Suppressor macrophage treated with lipopolysaccharide for 4 hours (primary cell): ENCODE measurements at places on chromosomes 3 and 15.
A peak's percentile ranks its signal among the peaks of the same experiment; 100 is the strongest.

GRCh38 chr15:36994790-36995189, 105.6 kb downstream of the MEIS2 start:
- DNase-seq, result no peak

DNA sequence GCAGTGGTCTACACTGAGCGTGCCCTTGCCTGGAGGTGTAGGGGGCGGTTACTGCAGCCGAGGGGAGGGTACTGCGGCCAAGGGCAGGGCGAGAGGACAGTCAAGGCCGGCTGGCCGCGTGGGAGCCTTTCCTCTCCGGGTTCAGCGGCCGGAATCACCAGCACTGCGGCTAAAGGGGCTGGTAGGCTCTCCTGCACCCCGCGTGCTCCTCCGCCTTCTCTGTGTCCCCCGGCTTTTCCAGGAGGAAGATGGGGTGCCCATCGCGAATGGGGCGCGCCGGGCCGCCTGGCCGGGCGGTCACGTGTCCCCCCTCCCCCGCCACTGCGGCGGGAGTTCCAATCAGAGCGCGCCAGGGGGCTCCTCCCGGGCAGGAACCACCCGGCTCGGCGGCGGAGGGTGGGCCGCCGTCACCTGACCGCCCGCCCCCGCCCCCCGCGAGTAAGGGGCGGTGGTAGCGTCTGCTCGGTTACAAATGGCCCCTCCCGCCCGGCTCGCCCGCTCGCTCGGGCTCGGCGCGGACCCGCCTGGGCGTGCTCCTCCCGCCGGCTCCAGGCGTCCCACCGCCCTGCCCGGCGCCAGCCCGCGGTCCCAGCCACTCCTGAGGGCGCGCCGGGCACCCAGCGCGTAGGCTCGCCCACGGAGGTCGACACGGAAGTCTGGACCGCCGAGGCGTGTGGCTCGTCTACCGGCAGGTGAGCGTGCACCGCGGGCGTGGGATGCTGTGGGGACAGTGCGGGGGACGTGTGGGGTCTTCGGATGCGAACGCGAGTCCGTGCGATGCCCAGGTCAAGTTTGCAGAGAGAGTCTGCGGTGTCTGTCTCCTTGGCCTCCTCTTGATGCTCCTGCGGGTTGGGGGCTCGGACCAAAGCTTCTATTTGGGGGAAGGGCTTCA, 242.6 kb upstream of the TOPAZ1 start:
- DNase-seq, result no peak

DNA sequence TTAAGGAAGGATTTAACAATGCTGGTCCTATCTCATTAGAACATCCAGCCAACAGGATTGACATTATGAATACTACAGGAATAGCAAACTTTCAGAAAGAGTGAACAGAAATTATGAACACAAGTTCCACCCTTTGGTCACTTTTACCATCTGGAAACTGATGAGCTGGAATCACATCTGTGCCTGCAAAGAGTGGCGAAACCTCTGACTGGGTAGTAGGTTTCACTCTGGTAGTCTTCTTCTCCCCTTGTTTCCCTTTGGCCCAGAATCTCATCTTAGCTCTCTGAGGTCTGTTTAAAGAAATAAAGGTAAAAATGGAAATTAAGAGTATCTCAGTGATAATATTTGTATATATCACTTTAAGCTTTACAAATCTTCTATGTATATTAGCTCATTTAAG, 73.1 kb downstream of the NR2E3 start:
- no peak for DNase-seq

- no peak for DNase-seq
These were observed 518.9 kb downstream of the NR2F2 start for GRCh38 chr15:96849271-96849900.

DNA sequence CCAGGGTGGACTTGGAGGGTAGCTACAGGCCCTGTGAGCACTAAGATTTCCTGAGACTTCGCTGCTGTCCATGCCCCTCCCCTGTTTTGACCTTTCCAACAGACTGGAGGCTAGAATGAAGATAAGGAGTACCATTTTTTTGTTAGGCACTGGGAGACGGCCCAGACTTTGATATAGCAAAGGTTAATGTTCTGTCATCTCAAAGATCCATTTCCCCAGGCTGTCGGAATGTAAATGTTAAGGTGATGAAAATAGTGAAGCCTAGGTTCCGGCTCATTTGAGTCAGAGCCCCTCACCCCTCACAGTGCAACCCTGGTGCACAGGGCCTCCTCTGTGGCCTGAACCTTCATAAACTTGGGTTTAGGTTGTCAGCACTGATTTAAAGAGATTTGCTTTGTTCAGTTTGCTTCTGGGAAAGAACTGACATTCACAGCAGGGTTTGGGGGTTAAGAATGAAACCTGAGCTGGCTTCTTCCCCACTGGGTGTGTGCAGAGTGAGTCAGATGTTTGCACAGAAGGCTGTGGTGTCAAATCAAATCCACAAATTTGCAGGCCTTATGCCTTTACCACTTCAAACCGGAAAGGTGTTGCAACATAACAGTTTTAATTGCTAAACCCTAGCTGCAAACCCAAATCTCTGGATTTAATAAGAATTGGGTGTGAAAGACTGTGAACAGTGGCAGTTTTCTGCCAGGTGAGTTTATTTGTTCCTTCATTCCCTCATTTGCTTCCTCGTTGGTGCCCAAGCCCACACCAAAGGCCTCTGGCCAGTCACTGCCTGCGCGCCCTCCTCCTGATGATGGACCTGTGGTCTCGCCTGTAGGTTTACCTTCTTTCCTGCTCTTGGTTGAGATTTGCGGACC, 20.6 kb upstream of the KCTD6 start:
- DNase-seq, result peak; percentile 94

GRCh38 chr3:90035643-90036042, 928.2 kb downstream of the EPHA3 start:
- no peak for DNase-seq

- no peak for DNase-seq
These were observed 740.5 kb downstream of the ROBO2 start for GRCh38 chr3:77780278-77780996.

DNA sequence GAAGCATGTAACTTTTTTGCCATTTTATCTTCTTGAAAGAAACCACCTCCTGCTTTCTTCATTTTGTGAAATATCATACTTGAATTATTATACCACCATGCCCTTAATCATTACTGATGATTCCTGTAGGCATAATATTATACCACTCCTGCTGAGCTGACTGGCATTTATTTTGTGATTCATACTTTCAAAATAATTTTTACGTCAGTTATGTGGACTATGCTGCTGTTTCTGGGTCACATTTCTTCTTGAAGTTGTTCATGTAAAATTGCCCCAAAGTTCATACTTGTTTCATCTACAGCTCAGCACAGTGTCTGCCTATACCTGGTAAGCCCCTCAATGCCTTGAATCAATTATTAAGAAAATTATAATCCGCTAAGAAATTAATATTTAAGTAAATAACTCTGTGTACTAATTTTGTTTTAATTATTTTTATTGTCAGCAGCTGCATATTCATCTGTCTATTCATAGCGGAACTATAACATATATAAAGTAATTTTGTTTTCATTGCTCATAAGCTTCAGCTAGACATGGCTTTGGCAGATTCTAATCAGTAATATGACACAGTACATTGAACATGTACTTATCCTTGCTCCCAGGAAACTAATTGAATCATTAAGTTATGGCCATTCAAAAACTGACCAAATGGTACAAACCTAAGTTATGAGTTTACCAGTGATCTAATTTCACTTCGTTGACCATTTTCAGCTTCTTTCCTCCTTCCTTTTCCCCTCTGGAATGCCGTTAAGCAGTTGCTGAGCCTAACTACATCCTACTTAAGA, 160.0 kb downstream of the NAALADL2 start:
- DNase-seq, result no peak

DNA sequence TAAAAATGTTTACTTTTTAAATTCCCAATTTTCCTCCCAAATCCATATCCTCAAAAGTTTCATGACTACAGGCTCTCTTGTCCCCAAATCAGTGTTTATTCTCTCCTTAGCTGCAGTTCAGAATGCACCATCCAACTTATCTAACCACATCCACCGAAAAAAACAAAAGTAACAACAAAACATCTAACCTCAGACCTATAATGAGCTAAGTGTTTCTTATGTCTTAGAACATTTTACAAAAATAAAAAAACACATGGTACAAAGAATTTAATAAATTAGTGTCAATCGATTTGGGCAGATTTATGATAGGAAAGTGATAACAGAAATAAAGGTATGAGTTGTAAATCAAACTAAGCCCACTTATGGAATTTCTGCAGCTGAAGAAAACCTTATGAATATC, 13.6 kb downstream of the SATB1 start:
- no peak for DNase-seq

- DNase-seq, result peak; percentile 91
These were observed 237.2 kb downstream of the MBNL1 start for GRCh38 chr3:152505926-152506325.

DNA sequence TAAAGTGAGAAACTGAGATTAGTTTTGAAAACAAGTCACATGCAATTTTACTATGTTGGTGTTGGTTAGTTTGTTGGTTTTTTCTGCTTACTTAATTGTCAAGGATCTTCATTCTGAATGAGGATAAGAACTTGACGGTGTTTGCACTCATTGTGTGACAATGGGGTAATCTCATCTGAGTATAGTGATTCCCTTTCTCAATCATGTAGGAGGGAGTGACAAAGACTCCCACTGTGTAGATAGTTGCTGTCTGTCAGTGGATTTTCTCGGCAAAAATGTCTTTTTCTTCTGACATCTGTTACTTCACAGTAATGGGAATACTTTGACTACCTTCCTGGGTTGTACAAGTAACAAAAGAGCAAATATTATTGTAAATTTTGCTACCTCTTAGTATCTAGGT, 23.5 kb downstream of the KCNH8 start:
- no peak for DNase-seq

DNA sequence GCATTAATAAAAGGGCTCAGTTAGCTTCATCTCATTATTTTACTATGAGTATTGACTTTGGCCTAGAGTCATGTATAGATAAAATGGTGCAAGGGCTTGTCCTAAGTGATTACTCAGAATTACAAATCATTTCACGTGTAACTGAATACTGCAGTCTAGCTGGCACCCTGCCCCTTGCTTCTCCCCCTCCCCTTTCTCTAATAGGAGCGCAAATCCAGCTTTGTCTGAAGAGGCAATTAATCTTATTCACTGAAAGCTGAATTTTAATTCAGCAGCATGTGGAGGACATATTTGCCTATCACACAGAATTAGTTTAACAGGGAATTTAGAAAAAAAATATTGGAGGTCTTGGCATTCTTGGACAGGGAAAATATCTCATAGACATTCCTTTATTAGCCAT, 412.1 kb upstream of the DPH6 start:
- no peak for DNase-seq

DNA sequence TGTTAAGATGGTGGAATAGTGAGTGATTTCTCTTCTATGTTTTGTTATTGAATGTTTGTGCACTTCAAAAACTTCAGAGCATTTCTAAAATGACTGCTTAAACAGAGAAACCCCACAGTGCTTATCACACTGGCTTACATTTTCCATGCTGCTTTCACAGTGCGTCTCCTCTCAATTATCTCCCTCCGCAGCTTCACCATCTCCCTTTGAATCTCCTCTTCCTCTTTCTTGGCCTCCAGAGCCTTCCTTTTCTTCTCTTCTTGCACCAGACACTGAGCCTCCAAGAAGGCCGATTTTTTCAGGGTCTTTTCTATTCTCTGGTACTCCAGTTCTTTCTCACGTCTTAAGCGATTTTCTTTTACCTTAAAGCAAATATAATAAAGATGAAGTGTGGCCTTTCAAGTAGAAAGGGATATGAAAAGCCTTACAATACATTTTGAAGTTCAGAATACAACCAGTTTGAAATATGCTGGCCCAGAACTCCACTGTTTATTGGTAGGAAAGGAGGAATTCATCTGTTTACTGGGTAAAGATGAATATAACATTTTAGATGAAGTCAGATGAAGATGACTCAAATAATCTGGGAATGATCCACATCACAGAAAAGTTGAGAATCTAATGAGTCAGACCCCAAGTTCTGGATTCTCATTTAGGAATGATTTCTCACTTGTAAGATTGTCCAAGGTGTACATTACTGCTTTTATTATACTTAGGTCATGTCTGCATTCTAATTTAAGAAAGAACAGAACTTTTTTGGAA, 21.4 kb downstream of the CCDC191 start:
- DNase-seq, result no peak

GRCh38 chr3:115448851-115449250, 174.5 kb upstream of the GAP43 start:
- no peak for DNase-seq

DNA sequence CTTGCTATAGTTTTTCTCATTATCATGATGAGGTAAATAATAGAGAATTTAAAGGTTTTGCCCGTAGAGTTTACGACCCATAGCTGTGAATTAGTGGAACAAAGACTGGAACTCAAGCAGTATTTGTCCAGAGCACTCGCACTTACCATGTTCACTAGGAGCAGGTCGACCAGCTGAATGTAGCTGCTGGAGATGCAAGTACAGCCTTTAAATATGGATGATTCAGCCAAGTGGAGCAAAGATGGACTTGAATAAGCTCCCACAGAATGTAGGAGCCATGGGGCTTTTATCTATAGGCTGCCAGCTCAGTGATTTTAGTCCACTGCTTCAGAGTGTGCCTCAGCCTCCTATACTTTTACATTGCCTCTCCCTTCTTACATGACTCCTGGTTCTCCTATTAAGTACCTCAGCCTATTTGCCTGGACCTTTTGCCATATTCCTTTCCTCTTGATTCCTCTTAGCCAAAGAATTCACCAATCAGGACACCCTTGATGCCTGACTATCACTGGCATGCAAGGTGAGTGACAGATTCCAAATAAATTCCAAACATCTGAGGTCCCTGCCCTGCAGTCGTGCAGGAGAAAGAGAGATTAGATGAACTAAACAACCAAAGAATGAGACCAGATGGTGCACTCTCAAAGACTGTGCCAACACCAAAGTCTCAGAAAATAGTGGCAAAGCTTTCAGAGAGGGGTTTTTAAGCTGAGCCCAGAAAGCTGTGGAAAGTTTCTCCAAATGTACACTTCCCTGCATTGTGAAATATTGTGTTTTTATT, 3.9 kb downstream of the MKRN3 start:
- DNase-seq, result no peak
